ENCODE measurements at places on chromosomes 6 and 20.

DNA sequence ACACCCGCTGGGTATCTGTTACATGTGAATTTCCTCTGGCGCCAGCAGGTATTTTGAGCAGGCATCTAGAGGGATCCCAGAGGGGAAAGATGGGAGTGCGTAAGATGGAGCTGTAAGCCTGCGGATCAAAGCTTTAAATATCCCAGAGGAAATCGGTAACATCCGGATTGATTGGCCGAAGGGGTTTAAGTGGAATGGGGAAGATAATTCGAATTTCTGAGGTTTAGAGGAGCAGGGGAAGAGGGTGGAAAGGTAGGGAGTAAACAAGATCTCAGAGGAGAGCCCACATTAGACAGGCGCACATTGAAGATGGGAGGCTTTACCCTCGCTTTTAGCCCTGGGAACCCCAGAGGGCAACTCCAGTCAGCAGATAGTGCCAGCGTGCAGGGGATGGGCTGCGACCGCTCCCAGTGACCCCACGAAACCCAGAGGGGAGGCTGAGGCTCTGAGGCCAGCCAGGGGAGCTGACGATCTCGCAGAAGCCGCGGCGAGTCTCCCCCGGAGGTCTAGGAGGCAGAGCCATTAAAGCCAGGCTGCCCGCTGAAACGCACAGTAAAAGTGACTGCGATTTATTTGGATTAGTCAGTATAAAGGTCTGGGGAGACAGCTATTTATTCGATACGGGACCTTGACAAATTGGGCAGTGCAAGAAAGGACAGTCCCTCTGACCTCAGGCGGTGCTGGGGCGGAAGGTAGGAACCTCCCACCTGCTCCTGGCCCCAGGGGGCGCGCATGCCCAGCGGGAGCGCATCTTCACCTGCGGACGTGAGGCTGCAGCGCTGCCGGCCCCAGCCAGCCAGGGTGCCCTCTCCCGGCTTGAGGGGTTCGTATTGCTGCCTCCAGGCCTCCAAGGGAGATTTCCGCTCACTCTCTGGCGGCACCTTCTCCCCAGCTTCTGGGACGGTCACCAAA, 34.3 kb upstream of the TCF21 start:
- no peak for DNase-seq

DNA sequence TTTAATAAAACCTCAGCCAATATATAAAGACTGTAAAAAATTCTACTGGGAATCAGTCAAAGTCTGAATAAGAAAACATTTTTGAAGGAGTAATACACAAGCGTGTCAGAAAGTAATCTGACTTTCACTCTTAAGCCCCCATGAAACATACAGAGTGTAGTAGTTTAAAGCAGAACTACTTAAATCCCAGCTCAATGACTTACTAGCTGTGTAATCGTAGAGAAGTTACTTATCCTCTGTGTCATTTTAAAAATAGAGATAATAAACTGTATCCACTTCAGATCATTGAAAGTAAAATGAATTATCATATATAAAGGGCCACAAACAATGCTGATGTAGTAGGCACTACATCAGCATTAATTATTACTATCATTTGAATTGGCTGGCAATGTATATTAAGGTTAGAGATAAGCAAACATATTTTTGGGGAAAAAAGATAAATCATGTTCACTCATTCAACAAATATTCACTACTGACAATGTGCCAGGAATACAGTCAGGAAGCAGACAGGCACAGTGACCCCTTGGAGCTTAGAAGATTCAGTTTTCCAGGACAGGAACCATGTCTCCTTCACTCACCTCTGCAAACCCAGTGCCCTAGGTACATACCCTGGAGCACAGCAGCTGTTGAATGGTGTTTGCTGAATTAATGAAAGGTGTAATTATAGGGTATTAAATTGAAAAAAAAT, 14.4 kb downstream of the REPS1 start:
- DNase-seq = no peak

GRCh38 chr6:17599877-17600526, at the start of gene FAM8A1:
Gene FAM8A1, plus strand, starts transcription at chr6:17600302. Its CDS starts 108 bp downstream, at chr6:17600410.
- peak; percentile 43 for DNase-seq

DNA sequence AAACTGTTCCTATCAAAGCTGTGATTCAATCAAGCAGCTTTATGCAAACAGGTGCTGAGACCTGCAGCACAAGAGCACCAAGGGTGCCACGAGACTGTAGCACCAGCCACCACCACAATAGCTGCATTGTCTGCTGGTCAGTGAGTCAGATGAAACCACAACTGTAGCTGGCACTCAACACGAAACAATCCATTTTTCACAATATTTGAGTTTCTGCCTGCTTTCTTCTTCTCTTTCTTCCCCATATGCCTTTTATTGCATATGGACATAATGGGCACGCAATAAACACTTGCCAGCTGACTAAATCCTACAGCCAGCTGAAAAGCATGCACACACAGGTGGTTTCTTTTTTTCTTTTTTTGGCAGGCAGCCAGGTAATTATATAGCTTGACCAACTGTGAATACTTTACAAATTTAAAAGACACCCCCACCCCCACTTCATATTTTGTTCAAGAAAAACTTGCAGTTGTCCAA, 16.6 kb downstream of the SLC2A12 start:
- no peak for DNase-seq

GRCh38 chr6:10382322-10382721, 32.6 kb downstream of the TFAP2A start:
- DNase-seq = no peak

GRCh38 chr6:167779993-167780655, 46.6 kb upstream of the AFDN start:
- DNase-seq = no peak
